ENCODE measurements at places on chromosomes 13 and 19. TPM values are rescaled to one million over a fixed set of nuclear protein-coding genes. Genes with fewer than 3 reads are reported as not detected.

DNA sequence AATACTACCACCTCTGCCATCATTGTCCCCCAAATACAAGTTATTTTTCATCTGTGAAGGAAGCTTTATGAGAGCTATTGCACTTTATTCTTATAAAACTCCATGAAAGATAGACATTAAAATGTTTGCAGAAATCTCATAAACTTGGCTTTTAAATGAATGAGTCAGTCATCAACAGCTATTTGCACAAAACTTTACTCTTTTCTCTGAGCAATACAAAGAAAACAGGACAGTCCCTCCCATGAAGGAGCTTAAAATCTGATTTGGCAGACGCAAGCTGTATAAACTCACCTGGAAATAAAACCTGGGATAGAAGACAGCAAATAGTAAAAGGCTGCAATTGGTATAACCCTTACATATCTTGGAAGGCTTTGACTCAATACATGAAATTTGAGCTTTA is 16.6 kb upstream of the RCBTB1 start:
- no peaks in the 10 kb centered on the region for H3K36me3 ChIP-seq
- H3K4me1 ChIP-seq = no peaks in the 10 kb centered on the region
- H3K4me3 ChIP-seq = no peak overlapping the region
- DNase-seq = peak; percentile 10
- no peak overlapping the region for H3K27ac ChIP-seq

The WDR62 gene
- polyA plus RNA-seq = 7.0 TPM

DNA sequence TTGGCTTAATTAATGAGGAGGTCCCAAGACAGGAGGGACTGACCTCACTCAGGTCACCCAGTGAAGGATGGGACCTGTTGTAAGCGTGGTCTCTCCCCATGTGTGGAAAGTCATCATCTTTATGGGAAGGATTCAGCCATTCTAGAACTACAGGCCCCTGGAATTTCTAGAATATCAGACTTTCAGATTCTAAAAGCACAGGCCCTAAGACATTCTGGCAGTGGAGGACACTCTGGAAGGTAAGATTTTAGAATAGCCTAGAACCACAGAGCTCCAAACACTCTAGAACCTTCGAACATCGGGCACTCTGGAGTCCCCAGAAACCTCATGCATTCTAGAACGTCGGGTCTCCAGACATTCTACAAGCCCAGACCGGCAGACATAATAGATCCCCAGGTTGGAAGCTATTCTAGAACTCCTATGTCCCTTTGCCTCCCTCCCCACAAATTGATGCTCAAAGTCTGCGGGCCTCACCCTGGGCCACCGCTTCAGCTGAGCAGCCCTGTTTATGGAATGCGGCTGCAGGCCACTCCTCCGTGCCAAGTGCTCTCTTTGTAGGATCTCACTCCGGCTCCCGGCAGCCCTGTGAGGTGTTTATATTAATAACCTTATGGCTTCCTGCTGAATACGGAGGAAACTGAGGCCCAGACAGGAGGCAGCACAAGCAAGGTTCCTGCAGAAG is 1.9 kb upstream of the KLK15 start:
- peak overlapping the region; percentile 69 for H3K4me3 ChIP-seq
- DNase-seq = no peak
- no peaks in the 10 kb centered on the region for H3K27me3 ChIP-seq
- H3K4me1 ChIP-seq = no peaks in the 10 kb centered on the region

- H3K4me3 ChIP-seq = no peak overlapping the region
- no peaks in the 10 kb centered on the region for H3K4me1 ChIP-seq
- H3K27me3 ChIP-seq = no peaks in the 10 kb centered on the region
- no peaks in the 10 kb centered on the region for H3K36me3 ChIP-seq
- DNase-seq = peak; percentile 66
- H3K27ac ChIP-seq = no peak overlapping the region
These were observed 1106.7 kb downstream of the EFNB2 start for GRCh38 chr13:105428811-105429210.

DNA sequence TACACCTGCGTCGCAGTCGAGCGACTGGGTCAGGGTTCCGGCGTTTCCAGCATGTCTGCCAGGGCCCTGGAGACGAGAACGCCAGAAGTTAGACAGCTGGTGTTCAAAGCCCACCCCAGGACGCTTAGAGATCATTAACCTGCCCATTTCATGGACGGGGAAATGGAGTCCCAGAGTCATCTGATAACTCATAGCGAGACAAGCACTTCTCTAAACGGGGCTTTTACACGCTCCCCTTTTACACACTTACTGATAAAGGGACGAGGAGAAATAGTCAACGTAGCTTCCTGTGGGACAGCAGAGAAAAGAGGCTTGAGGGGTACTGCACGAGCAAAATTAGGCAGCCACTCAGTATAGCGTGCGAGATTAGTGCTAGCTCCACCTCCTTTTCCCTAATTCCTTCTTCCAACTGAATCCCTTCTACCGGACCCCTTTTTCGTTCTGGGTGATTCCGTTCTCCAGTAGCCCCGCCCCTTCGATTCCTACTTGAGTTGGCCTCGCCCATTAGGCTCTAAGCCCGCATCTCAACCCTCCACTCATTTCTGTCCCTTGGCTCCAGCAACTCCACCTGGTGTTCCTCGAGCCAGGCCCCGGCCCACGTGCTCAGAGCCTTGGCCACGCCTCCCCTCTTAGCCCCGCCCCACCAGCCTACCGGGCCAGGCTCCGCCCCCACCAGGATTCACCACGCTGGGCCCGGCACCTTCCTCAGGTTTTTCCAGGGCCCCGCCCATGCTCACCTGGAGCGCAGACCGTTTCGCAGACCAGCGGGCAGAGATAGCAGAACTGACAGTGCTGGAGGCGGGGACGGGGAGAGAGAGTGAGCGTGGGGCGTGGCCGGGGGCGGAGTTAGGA is 3.7 kb downstream of the HRC start:
- H3K27ac ChIP-seq = no peak overlapping the region
- H3K4me1 ChIP-seq = peaks cover 4% of the 10 kb centered on the region
- DNase-seq = peak; percentile 11
- peaks cover 8% of the 10 kb centered on the region for H3K27me3 ChIP-seq
- H3K4me3 ChIP-seq = no peak overlapping the region

GRCh38 chr19:50607874-50608785 is 31.6 kb downstream of the SYT3 start:
- no peak overlapping the region for H3K27ac ChIP-seq
- DNase-seq = peak; percentile 67
- no peaks in the 10 kb centered on the region for H3K27me3 ChIP-seq
- H3K36me3 ChIP-seq = no peaks in the 10 kb centered on the region

Data from IMR-90 (cell line).